ENCODE measurements at places on chromosomes 12 and 14. TPM values are rescaled to one million over a fixed set of nuclear protein-coding genes. Genes with fewer than 3 reads are reported as not detected.

Gene DBX2
- 6.9 TPM for total RNA-seq

Gene SYCP3
- 0.46 TPM for total RNA-seq

Gene P2RX7
- total RNA-seq = 5.1 TPM

Gene THAP2
- total RNA-seq = 27.5 TPM

Gene ACVRL1
- 8.8 TPM for total RNA-seq

Gene WSCD2
- total RNA-seq = 20.5 TPM

Gene TESPA1
- total RNA-seq = not detected

Gene SIX6
- 0.69 TPM for total RNA-seq

Gene CEBPE
- total RNA-seq = not detected

Gene SLC2A14
- total RNA-seq = 0.23 TPM

Gene ANO2
- total RNA-seq = 24.9 TPM

Gene KRT79
- total RNA-seq = not detected

Gene GZMH
- not detected for total RNA-seq

Gene DLK1
- 1.4 TPM for total RNA-seq

Gene C12orf54
- not detected for total RNA-seq

Gene ZNF140
- 36.4 TPM for total RNA-seq

Gene AQP6
- total RNA-seq = 0.46 TPM

Gene CD4
- total RNA-seq = 4.8 TPM

Gene EID3
- 6.5 TPM for total RNA-seq

Gene TCL1A
- total RNA-seq = not detected

Gene MTRFR
- 18.0 TPM for total RNA-seq

Gene ASIC1
- total RNA-seq = 31.1 TPM

Gene WASHC3
- 51.2 TPM for total RNA-seq

Gene MEG3
- 487 TPM for total RNA-seq

Gene AMDHD1
- total RNA-seq = 1.6 TPM

Gene KCNA5
- 12.9 TPM for total RNA-seq
